Stimulated activated CD8-positive, alpha-beta memory T cell treated with anti-CD3 and anti-CD28 coated beads, Interleukin-4, amount 100 ng/mL, for 1 hour (primary cell): ENCODE measurements at places on chromosomes 11 and 22.

GRCh38 chr11:34827228-34827627 is 89.0 kb downstream of the APIP start:
- DNase-seq, result no peak

DNA sequence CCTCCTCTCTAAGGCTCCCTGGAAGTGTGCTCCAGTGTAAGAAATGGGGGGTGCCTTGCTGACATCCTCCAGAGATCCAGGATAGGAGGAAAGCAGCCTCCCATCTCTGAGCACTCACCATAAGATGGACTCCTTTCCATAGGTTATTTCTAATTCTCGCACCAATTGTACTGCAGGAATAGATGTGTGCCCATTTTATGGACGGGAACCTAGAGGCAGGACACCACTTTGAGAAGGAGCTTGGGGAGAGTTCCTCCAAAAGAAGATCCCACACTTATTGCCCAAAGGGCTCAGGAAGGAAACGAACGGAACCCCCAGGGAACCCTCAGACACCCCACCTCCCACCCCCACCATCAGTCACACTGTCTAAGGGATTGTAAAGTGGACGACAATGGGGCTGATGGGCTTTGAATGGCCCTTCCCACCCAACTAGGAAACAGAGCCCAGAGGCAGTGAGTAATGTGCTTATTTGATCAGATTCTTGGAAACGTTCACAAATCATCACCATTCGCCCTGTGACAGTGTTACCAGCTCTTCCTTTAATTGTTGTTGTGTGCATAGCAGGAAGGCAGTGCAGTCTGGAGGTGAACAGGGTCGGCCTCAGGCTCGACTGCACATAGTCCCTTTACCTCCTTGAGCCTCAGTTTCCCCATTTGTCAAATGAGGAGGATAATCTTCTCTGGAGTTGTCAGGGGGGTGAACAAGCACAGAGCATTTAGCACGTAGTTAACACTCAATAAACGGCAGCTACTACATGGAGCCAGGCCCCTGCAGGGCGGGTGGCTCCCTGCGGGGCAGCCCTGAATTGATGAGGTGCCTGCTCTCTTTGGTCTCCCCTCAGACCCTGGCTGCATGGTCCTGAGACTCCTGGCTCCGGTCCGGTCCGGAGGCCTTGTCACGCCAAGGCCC is 8.4 kb upstream of the MN1 start:
- DNase-seq, result no peak

- DNase-seq, result no peak
These were observed 304.0 kb upstream of the NARS2 start for GRCh38 chr11:78878631-78879030.

- no peak for DNase-seq
These were observed 128.9 kb downstream of the CCDC34 start for GRCh38 chr11:27234043-27234668.

- no peak for DNase-seq
These were observed 56.8 kb downstream of the CDKN1C start for GRCh38 chr11:2828585-2829330.

- no peak for DNase-seq
These were observed 19.1 kb downstream of the ETS1 start for GRCh38 chr11:128568166-128568778.

DNA sequence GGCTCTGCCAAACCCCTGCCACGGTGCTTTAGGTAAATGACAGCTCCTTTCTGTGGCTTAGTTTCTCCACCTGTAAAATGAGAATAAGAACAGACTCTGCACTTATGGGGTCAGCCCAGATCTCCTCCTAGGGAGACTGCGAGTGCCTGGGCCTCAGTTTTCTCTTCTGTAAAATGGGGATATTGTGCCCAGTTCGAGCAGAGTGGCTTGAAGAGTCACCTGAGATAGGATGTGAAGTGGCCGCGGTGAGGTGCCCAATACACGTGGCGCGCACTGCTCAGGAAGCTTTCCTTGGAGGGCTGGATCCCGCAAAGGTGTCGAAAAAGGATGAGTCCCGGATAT is 473 bp upstream of the EMID1 start:
- DNase-seq, result no peak

DNA sequence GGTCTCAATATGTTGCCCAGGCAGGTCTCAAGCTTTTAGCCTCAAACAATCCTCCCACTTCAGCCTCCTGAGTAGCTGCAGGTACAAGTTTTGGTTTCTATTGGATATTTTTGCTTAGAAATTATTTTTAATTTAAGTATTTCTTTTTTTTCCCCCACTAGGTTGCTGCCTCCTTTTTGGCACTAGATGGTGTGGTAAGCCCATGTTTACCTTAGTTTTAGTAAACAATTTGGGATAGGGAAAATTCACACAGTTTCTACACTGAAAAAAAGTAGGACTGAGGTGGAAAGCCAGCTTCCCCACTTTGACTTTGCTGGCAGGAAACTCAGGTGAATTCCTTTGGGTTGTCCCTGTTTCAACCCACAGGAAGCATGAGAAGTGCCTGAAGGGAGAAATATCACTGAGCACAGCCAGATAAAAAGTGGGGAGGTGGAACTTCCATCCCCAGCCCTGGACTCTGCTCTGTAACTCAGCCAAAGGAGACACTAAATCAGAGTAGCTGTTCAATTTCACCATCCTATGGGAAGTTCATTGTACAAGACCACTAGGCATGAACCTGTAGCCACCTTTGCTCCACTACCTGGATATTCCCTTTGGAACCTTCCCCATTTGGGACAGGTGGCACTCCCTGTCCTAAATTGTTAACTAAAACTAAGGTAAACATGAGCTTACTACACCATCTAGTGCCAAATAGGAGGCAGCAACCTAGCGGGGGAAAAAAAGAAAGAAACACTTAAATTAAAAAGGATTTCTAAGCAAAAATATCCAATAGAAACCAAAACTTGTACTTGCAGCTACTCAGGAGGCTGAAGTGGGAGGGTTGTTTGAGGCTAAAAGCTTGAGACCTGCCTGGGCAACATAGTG is 154.4 kb upstream of the FAT3 start:
- DNase-seq, result no peak

- no peak for DNase-seq
These were observed 74.9 kb upstream of the NARS2 start for GRCh38 chr11:78649361-78650215.

- no peak for DNase-seq
These were observed 7.0 kb upstream of the CASTOR1 start for GRCh38 chr22:30296324-30296723.

GRCh38 chr11:61718046-61718531 is 34.3 kb upstream of the MYRF start:
- no peak for DNase-seq

- DNase-seq, result no peak
These were observed 138.0 kb downstream of the TRPC6 start for GRCh38 chr11:101445761-101446160.

GRCh38 chr22:23225337-23225723 is 45.0 kb downstream of the BCR start:
- DNase-seq, result no peak

DNA sequence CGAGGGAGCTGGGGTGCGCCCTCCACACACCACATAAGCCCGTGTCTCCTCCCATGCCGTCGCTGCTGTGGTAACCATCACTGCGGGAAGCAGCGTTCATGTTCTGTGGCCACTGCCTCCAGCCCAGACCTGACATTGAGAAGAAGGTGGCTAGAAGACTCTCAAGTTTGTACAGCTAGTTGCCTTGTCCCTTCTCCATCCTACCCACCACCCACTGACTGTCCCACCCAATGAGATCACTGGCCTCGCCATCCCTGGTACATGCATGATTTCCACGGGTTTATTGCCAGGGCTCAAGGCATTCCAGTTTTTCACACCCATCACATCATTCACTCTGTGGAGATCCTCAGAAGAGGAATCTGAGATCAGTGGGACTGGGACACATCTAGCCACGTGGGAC is 33.0 kb downstream of the AHNAK start:
- DNase-seq, result no peak

DNA sequence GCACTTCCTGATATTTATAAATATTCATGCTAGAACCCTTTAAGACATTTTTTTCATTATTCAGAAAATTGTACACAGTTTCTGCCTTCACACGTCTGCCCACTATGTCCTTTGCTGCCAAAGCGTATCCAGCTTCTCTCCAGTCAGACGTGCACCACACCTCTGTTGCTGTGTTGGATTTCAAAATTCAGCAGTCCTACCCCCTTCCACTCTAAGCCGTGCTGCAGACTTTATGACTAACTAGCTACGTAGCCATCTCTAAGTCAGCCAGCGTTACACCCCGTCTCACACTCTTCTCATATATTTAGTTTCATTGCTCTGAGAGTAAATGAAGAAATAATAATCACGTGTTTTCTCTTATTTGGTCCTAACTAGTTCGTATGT is 28.2 kb upstream of the OPCML start:
- DNase-seq, result no peak
